ENCODE measurements at places on chromosomes 2 and 18. TPM values are rescaled to one million over a fixed set of nuclear protein-coding genes. Genes with fewer than 3 reads are reported as not detected.

GRCh38 chr2:167814881-167815718 is 432.3 kb downstream of the STK39 start:
- no peaks in the 10 kb centered on the region for H3K4me1 ChIP-seq
- H3K4me3 ChIP-seq: no peak overlapping the region
- H3K27me3 ChIP-seq: no peaks in the 10 kb centered on the region
- DNase-seq: no peak

The PIEZO2 gene
- 3.9 TPM for total RNA-seq

- H3K4me3 ChIP-seq: no peak overlapping the region
- H3K27ac ChIP-seq: no peak overlapping the region
- no peaks in the 10 kb centered on the region for H3K36me3 ChIP-seq
- no peaks in the 10 kb centered on the region for H3K27me3 ChIP-seq
Measured at GRCh38 chr18:26960911-26961310, 95.4 kb upstream of the AQP4 start.

- H3K4me3 ChIP-seq: 0 out of 3 replicates have a peak overlapping the region, but pooled peaks have one; percentile 30
- no peak for DNase-seq
- H3K36me3 ChIP-seq: peaks cover 2% of the 10 kb centered on the region
- no peaks in the 10 kb centered on the region for H3K4me1 ChIP-seq
- no peak overlapping the region for H3K27ac ChIP-seq
- peaks cover 24% of the 10 kb centered on the region for H3K27me3 ChIP-seq
Measured at GRCh38 chr2:205680903-205681302, 1.4 kb upstream of the NRP2 start.

GRCh38 chr2:66264354-66264753 is 170.6 kb upstream of the MEIS1 start:
- no peak for DNase-seq
- H3K27ac ChIP-seq: no peak overlapping the region
- no peaks in the 10 kb centered on the region for H3K27me3 ChIP-seq
- H3K4me3 ChIP-seq: no peak overlapping the region
- no peaks in the 10 kb centered on the region for H3K4me1 ChIP-seq

The VSNL1 gene
- total RNA-seq: 9.9 TPM

DNA sequence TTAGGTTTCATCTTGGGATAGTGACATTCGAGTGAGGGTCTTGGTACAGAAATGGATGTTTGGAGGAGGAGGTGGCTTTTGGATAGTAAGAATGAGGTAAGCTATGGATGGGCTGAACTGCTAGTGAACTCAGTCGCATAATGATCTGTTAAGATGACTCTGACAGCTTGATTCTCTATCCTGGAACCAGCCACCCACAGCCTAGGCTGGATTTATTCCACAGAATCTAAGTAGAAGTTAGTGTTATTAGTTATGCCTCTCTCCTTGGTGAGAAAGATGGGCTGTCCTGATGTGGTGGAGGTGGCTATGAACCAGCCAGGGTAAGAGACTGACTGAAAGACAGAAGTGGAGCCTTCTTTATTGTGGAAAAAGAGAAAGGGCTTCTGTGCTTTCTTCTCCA is 22.4 kb downstream of the IL36A start:
- H3K27ac ChIP-seq: no peak overlapping the region
- no peaks in the 10 kb centered on the region for H3K27me3 ChIP-seq
- no peak overlapping the region for H3K4me3 ChIP-seq
- H3K36me3 ChIP-seq: no peaks in the 10 kb centered on the region

The SDC1 gene
- total RNA-seq: 22.3 TPM

DNA sequence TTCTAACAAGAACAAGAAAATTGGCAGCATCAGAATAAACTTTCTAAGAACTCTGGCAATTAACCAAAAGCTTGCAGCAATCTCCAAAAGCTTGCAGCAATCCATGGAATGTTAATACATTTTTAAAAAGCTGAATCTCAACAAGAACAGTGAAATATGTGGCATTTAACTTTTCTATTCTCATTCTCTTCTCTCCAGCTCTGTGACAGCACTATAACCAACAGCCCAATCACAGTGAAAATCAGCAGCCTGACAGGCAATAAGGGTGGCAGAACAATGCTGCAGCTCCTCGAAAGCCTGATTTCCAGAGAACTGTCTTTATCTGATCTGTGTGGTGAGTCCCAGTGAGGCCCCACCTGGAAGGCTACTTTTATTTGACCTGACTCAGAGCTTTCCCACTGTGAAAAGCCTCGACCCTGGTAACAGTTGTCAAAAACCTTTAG is 60.0 kb downstream of the TMEM131 start:
- no peaks in the 10 kb centered on the region for H3K27me3 ChIP-seq
- H3K36me3 ChIP-seq: no peaks in the 10 kb centered on the region
- H3K4me3 ChIP-seq: peak overlapping the region; percentile 5

The TUBA4B gene
- not detected for total RNA-seq
